ENCODE measurements at places on chromosomes 7 and 10.

GRCh38 chr7:151558575-151558974, 38.9 kb upstream of the RHEB start:
- no peak for DNase-seq

DNA sequence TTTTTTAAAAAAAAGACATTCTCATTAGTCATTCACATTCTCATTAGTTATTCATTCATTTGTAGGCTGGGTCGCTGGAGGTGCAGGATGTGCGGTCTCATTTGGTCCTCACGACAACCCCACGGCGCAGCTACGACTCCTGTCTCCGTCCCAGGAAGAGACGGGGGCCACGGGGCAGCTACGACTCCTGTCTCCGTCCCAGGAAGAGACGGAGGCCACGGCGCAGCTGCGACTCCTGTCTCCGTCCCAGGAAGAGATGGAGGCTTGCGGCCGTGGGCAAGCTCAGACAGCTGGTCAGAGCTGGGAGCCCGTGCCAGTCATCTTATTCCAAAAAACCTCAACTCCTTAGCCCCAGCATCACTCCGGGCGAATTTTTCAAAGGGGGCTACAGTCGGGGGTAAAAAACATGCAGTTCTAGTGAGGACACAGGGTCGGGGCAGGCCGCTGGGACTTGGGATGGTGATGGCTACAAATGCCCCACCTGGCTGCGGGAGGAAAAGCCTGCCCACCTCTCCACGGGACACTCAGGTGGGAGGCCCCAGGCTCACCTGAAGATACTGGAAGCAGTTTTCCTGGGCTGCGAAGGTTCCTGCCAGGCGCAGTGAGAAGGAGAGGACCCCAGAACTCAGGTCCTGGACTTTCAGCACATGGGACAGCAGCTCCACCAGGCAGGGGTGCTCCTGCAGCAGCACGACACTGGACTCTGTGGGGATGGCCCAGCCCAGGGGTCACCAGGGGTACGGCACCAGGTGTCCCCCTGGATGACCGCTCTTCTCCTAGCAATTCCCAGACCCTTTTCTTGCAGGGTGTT, 8.3 kb downstream of the BRAT1 start:
- DNase-seq: no peak

- DNase-seq: no peak
Observed at GRCh38 chr7:43560742-43561330, 22.1 kb upstream of the STK17A start.

GRCh38 chr10:70827086-70827757, 11.5 kb downstream of the SGPL1 start:
- DNase-seq: no peak

GRCh38 chr7:80552031-80552694, 40.3 kb upstream of the GNAT3 start:
- DNase-seq: no peak

Data from activated CD8-positive, alpha-beta memory T cell treated with anti-CD3 and anti-CD28 coated beads for 1 hour (primary cell).